Forelimb muscle (tissue), 1 donor: ENCODE measurements at places on chromosomes 1 and 21. TPM values are rescaled to one million over a fixed set of nuclear protein-coding genes. Genes with fewer than 3 reads are reported as not detected.

The TEX35 gene
- polyA plus RNA-seq = 0.14 TPM

The ST6GALNAC5 gene
- polyA plus RNA-seq = 1.4 TPM

The OR14K1 gene
- not detected for polyA plus RNA-seq

The FOXO6 gene
- polyA plus RNA-seq = 14.9 TPM

The PRDM2 gene
- polyA plus RNA-seq = 36.3 TPM

The GALNT2 gene
- polyA plus RNA-seq = 62.2 TPM

The CADM3 gene
- polyA plus RNA-seq = 0.47 TPM

The ODF2L gene
- polyA plus RNA-seq = 18.9 TPM

The FNBP1L gene
- 45.1 TPM for polyA plus RNA-seq

The S100A2 gene
- polyA plus RNA-seq = 2.0 TPM

The MEX3A gene
- 21.8 TPM for polyA plus RNA-seq

The GRIK3 gene
- 0.54 TPM for polyA plus RNA-seq

The TMIGD3 gene
- 0.24 TPM for polyA plus RNA-seq

The SDHC gene
- 117 TPM for polyA plus RNA-seq

The VANGL2 gene
- 8.6 TPM for polyA plus RNA-seq

The IKBKE gene
- polyA plus RNA-seq = 2.9 TPM

The GPR161 gene
- polyA plus RNA-seq = 10.8 TPM
